ENCODE measurements at places on chromosomes 16 and 17.

DNA sequence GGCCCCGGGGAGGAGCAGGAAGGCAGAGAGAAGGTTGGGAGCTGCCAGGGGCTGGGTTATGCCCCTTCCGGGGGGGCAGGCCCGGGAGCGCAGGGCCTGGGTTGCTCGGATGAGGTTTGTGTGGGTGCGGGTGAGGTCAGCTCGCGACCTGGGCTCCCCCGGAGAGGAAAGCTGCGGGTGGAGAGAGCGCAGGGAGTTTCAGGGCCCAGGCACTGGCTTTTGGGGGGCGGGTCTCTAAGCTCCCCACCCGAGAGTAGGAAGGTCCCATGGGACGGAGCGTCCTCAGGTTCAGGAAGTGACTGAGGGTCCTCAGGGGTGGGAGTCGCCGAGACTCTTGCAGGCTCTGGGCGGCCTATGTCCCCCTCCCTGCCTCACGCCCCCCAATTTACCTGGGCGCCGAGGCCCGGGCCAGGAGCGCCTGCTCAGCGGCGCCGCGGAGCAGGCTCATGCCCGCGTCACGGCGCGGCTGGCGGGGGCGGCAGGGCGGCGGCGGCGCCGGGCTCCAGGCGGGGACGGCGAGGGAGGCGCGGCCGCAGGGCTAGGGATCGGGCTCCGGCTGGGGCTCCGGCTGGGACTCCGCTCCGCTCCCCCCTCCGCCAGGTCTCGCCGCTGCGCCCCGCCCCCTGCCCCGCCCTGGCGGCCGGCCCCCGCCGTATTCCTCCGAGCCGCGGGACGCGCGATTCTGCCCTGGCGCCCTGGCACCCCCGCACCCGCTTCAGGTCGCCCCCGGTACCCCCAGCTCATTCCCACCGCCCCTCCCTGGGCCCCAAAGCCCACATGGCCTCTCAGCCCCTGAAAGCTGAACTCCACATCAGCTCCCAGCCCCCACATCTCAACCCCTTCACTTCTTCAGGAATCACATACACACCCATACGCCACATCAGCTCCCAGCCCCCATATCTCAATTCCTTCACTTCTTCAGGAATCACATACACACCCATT is at the start of gene DOK4:
Gene DOK4 (minus strand): TSS at position 578 of the 942 bp plus-strand sequence. CDS start 6,986 bp downstream, outside the sequence.
- DNase-seq = peak; percentile 23

- no peak for DNase-seq
These were observed 24.6 kb downstream of the COG7 start for GRCh38 chr16:23428351-23428750.

DNA sequence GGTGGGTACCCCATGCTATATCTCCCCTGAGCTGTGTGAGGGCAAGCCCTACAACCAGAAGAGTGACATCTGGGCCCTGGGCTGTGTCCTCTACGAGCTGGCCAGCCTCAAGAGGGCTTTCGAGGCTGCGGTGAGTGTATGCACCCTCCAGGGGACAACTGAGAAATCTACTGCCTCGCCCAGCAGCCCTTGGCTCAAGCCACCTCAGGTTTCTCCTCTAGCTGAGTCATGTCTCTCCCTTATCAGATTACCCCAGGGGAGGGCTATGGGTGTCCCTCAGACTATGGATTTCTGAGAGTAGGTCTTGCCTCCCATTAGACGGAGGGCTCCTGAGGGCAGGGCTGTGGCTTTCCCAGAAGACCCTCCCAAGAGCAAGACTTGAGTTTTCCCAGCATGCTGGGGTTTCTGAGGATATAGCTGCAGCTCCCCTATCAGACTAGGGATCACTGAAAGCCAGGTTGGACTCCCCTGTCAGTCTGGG is 6.7 kb downstream of the NEK8 start:
- DNase-seq = no peak

GRCh38 chr16:35794896-35795295 is 2335.5 kb downstream of the TP53TG3F start:
- DNase-seq = no peak

- no peak for DNase-seq
These were observed 41.3 kb downstream of the IRF8 start for GRCh38 chr16:85940214-85940613.

DNA sequence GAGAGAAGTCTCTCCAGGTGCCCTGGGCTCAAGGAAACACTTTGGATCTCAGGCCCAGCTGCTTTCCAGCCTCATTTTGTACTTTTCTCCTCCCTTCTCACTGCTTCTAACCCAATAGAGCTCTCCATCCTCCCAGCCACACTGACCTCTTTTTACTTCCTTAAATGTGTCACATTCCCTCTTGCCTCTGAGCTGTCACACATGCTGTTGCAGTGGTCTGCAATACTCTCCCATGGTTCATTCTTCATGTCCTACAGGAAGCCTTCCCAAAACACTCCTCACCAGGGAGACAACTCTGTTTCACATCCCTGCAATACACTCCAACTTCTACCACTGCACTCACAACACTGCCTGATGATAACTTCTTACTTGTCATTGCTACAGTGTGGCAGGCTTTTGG is 242.1 kb upstream of the DYNLRB2 start:
- no peak for DNase-seq

- DNase-seq = no peak
These were observed 16.4 kb upstream of the RPL13 start for GRCh38 chr16:89544113-89544512.

DNA sequence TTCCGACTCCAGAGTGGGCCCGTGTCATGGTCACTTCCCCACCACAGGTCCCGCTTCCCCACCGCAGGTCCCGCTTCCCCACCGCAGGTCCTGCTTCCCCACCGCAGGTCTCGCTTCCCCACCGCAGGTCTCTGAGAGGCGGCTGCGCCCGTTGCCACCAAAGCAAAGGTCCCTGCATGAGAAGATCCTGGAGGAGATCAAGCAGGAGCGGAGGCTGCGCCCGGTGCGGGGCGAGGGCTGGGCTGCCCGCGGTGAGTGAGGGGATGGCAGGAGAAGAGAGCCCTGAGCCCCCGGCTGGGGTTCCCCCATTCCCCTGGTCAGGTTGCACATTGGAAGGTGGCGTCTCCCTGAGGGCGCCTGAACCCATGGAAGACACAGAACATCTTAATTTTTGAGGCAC is 17.4 kb upstream of the TCF25 start:
- DNase-seq = no peak
